ENCODE measurements at places on chromosomes 16 and 17. TPM values are rescaled to one million over a fixed set of nuclear protein-coding genes. Genes with fewer than 3 reads are reported as not detected.

GRCh38 chr17:74924250-74924948, at the start of gene OTOP2:
TSS of gene OTOP2 (plus strand) at chr17:74924273. CDS start at chr17:74924633, 360 bp downstream.
- no peak for DNase-seq

DNA sequence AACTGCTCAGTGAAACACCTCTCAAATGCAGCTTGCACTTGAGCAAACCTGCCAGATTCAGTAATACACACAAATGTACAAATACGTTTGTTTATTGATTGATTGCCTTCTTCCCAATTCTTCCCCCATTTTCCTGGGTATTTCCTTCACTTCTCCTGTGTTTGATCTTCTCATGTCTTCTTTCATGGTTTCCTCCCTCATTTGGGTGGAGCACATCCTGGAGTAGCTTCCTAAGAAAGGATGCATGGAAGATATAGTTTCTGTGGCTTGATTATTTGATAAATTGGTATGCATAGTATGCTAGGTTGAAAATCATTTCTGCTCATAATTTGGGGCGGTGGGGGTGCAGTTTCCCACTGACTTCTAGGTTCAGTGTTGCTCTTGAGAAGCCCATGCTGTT, 28.8 kb downstream of the JPH3 start:
- no peak for DNase-seq

DNA sequence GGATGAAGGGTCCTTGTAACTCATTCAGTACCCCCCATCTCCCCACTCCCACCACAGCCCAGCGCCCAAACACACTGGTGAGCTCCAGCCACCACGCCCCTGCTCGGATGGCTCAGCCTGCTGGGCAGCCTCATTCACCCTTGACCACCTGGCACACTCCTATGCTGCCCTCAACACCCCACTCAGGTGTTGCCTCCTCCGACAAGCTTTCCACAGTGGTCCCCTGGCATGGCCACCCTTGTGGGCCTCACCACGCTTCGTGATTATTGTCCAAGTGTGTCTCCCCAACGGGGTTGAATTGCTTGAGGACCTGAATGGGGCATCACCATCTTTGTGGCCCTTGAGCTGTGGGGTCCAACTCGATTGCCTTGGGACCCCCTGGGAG, 12.0 kb upstream of the DOC2B start:
- no peak for DNase-seq

GRCh38 chr17:69516911-69517310, 102.4 kb downstream of the MAP2K6 start:
- no peak for DNase-seq

GRCh38 chr16:69397821-69398521, 12.2 kb upstream of the TERF2 start:
- DNase-seq = no peak

GRCh38 chr17:14903854-14904253, 361.3 kb downstream of the PMP22 start:
- DNase-seq = no peak

- DNase-seq = peak; percentile 92
Measured at GRCh38 chr16:56657555-56658326, at the start of gene MT1F. TSS of gene MT1F (plus strand) at chr16:56657959. CDS start at chr16:56658059, 100 bp downstream.

DNA sequence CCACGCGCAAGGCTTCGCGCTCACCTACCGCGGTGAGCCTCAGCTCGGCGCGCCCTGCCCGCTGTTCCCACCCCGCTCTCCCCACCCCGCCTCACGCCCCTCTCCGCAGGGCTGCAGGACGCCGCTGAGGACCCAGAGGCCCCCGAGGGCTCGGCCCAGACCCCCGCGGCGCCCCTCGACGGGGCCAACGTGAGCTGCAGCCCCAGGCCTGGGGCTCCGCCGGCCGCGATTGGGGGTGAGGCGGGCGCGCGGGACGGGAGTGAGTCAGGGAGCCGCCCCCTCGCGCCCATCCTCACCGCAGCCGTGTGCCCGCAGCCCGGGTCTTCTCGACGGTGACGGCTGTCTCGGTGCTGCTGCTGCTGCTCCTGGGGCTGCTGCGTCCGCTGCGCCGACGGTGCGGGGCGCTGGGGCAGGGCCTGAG, 1.9 kb upstream of the PAQR4 start:
- DNase-seq = no peak

Gene TBC1D3C
- total RNA-seq = not detected

Gene HAS3
- total RNA-seq = 25.8 TPM

Gene PRRT2
- total RNA-seq = 20.4 TPM

Gene ALDOC
- total RNA-seq = 20.1 TPM

Gene EFTUD2
- total RNA-seq = 55.5 TPM

All from vagina (tissue), 2 donors.